ENCODE measurements at places on chromosomes 3 and 15.

DNA sequence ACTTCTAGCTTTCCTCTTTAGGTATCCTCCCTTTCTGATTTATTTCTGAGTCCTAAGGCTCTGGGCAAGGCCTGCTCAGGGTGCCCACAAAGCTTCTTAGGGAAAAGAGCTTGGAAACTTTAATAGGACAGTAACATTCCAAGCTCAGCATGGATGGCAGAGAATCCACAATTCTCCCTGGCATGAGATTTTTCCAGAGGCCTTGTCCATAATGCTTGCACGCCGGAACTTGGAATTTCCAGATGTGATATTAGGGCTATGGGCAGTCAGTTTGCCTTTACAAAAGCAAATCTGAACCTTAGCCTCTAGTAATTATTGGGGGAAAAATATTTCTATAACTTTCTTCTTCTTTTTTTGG, 139.0 kb upstream of the RBMS3 start:
- no peak for DNase-seq

DNA sequence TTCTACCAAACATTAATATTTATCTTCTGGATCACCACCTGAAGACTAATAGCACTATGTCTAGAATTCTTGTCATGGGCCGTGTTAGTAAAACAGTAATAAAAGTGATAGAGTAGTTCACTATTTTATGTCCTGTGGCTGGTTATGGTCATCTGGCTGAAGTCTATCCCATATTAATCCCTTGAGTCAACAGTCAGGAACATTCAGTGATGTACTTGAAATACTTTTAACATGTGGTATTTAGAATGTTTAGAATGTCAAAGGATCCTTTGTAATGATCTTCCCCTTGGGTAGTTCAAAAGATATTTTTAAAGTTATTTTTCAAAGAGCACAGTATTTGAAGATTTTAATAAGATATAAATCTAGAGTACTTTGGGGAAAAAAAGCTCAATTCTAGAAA, 117.0 kb downstream of the MBNL1 start:
- no peak for DNase-seq

- DNase-seq = no peak
Observed at GRCh38 chr15:65579762-65580161, 31.2 kb downstream of the INTS14 start.

GRCh38 chr15:27258287-27258686, 287.3 kb downstream of the GABRG3 start:
- no peak for DNase-seq

GRCh38 chr3:106004137-106004681, 135.4 kb upstream of the CBLB start:
- no peak for DNase-seq

DNA sequence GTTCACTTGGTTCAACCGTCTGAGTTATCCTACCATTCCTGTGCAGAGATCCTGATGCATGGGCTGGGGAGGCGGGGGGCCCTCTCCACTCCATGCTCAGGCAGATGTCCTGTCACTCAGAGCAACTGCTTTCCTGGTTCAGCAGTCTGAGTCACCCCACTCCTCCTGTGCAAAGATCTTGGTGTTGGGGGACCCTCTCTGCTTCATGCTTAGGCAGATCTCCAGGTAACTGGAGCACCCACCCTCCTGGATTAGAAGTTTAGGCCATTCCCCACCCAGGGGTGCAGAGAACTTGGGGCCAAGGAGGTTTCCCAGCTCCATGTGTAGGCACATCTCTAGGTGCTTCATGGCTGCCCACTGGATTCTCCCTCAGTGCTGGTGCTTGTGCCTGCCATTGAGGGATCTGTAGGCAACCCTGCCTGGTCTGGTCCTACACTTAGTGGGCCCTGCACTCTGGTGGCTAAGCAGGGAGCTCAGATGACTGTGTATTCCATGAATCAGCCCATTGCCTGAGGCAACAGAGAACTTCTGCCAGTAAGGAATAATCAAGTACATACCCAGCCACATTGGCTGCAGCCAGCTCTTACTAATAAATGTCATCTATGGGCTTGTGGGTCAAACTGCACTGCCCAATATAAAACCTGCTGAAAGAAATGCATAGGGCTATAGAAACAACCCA, 465.4 kb upstream of the THBS1 start:
- no peak for DNase-seq

DNA sequence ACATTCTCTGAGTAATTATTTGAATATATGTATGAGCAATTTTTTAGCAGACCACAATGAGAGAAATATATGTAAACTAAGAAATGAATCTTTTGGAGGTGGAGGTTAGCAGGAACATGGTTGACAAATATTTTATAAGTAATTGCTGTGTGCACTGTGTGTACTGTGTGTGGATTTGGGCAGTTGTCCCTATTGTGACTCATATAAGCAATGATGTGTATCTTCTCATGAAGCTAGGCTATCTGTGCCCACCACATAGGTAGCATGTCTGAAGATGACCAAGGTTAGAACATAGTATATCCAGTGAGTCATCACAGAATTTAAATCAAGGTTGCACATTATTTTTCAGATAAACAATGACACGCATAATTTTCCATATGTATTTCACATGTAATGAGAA, 713.9 kb upstream of the GBE1 start:
- no peak for DNase-seq

- no peak for DNase-seq
Observed at GRCh38 chr3:113721636-113722035, 24.4 kb downstream of the NAA50 start.

DNA sequence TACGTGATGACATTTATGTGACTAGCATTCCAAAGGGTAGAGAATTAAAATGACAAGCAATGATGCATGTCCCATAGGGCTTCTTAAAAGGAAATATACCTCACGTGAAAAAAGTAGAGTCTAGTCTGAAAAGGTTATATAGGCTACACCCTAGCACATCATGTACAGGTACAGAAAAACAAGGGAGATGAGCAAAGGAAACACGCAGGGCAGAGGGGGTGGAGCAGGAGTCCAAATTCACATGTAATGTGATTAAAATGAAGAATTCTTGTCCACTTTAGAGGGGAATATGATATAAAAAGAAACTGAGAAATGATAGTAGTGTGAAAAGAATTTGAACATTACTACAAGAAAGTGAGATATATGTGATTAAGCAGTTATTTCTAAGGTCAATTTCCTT, 59.4 kb downstream of the HACD2 start:
- no peak for DNase-seq

DNA sequence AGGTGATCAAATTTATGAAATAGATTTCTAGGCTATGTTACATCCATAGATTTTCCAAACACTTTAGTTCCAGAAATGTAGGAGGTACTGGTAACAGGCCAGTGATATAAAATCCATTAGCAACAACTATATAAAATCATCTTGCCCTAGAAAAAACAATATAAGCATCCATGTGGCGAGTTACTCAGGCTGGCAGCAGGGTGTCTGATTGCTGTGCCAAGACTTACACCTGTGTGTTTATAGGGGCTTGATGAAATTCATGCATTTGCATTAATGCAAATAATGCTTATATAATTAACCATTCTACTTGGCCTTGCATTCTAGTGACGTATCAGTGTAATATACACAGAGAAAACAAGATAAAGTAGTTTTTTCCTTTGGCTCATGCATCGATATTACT, 153.4 kb downstream of the PLCL2 start:
- no peak for DNase-seq

GRCh38 chr3:141326626-141327025, 41.7 kb upstream of the ZBTB38 start:
- no peak for DNase-seq

DNA sequence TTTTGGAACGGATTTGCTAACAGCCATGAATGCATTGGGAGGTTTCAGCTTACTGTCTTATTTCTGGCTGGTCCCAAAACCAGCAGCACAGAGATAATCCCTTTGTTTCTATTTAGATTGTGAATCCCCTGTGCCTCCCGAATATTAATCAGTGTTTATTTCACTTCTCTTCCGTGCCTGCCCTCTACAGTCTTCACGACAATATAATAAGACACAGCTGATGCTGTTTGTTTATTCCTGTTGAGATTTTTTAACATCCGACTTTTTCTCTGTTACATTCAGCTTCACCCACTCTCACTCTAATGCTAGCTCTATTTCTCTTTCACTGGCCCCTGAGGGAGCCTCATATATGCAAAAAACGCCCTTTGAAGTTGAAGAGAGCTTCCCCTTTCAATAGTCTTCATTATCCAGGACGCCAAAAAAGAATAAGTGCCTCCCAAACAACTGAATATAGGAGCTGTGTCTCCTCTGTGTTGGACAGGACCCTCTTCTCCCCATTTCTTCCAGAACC, 995.3 kb downstream of the ROBO2 start:
- DNase-seq = no peak

- no peak for DNase-seq
Observed at GRCh38 chr3:55897573-55898224, 410.6 kb upstream of the WNT5A start.

DNA sequence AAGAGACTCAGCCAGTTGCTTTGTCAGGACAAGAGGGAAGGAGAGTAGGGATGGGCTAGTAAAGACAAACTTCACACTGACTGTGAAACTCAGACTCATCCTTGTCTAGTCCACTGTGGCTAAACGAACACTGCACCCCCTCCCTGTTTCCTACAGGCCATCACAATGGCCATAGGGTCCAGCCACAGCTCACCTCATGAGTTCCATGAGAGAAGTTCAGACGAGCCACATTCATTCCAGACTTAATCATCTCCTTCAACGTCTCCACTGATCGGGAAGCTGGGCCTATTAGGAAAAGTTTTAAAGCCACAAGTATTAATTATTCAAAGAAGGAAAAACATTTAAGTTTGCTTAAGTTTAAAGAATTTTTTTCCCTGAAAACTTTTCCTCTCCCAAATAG, 13.8 kb downstream of the PKM start:
- no peak for DNase-seq

DNA sequence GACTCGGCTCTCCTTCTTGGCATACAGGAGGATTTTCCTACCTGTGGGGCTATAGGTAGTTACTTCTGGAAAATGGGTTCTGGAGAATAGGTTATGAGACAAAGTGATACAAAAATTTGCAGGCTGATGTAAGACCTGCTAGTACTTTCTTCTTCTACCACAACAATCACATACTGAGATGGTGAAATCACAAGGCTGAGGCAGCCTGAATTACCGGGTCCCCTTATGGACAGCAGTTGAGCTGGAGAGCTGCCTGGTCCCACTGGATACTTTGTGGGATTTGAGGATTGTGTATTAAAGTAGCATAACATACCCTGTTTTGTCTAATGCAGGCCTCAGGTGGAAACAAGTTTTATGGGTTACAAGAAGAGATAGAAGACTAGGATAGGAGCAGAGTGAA, 86.5 kb upstream of the FAM98B start:
- no peak for DNase-seq

DNA sequence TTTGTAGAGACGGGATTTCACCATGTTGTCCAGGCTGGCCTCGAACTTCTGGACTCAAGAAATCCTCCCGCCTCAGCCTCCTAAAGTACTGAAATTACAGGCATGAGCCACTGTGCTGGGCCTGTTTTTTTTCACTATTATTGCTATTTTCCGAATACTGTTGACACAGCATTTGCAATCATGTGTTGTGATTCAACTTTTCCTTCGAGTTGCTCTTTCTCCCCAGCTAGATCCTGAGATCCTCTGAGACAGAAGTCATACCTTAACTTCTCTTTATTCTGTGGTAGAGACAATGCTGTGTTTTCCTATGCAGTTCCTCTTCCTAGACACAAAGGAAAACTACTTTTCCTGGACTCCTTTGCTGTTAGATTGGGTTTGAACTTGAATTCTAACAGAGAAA, 46.4 kb upstream of the USP3 start:
- DNase-seq = no peak

- DNase-seq = no peak
Observed at GRCh38 chr3:133890972-133891644, 4.6 kb downstream of the RAB6B start.

DNA sequence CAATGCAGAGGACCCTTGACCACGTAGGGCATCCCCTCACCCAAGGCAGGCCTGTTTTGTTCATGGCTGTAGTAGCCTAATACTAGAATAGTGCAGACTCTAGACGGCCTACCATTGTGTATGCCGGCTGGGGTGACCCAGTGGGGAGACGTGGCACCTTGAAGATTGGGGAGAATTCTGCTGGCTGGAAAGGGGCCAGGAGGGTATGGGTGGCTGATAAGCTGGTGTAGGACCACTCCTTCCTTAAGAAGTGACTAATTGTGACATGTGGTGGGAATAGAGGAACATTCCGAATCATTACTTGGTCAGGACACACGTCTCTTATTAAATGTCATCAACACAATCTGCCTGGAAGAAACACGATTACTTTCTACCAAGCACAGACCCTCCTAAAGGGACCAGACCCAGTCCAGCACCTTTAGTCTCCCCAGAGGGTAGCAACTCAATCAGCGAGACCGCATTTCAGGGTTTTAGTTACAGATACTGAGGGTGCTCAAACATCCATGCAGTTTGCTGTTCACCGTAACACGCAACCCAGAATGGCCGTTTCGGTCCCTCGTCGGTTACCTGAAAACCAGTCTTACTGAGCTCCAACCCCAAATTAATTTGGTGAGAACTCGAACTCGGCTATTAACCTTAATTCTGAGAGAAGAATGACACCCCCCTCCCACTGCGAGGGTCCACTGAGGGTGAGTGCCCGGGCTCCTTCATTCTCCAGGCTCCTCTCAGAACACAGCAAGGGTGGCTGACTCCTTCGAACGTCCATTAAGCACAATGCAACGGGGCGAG, 1.6 kb upstream of the KLF13 start:
- DNase-seq = no peak

DNA sequence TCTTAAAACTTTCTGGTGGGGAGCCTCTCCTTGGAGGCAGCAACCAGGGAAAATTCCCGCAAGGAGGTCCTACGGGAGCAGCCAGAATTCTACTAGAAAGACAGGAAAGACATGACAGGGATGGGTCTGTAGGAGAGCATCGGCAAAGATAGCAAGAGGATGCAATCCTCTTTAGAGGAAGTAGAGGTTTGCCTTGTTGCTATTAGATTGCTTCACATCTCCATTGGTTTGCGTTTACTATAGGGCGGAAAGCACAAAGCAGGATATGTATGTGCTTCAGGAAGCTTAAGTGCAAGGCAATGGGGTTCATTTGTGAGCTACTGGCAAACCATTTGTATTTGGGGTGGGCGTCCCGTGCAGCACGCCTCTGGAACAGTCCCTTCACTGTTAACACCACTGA, 193.0 kb downstream of the RORA start:
- no peak for DNase-seq

DNA sequence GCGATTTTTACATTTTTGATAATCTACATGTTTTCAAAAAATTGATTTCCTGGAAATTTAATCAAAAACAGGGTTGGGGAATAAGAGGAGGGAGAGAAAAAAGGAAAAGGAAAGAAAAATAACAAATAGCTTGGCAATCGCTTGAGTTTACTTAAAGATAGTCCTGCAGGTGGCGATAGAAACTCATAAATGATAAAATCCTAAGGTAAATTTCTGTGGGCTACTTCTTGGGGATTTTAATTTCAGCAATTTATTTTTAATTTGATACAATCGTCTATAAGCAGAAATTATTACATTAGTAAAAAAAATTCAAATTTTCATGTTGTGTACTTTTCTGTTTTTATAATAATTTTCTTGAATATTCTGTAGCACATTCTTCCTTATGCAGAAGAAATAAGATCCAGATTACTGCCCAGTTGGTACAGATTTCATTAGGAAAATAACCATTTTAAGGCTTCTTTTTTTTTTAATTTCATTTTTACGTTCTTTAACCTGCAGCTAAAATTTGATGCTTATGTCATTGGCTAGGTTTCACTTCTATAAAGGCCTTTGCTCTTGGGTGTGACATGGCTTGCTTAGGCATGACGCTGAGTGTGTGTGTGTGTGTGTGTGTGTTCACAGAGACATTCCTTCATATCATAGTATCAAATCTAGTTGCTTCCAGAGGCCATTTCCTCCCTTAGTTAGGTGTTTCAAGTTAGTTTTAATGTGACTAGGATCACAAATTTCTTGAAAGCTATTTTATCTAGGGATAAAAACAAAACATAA, 181.8 kb downstream of the MCTP2 start:
- DNase-seq = no peak

- no peak for DNase-seq
Observed at GRCh38 chr3:189630767-189631372, 319 bp upstream of the TP63 start.

Data from stimulated activated CD8-positive, alpha-beta memory T cell treated with anti-CD3 and anti-CD28 coated beads, Interleukin-4, amount 100 ng/mL, for 1 hour (primary cell).